Immature natural killer cell (primary cell): ENCODE measurements at places on chromosomes 13 and 19. TPM values are rescaled to one million over a fixed set of nuclear protein-coding genes. Genes with fewer than 3 reads are reported as not detected.
A peak's percentile ranks its signal among the peaks of the same experiment; 100 is the strongest.

TGFBR3L gene
- not detected for polyA plus RNA-seq

DNA sequence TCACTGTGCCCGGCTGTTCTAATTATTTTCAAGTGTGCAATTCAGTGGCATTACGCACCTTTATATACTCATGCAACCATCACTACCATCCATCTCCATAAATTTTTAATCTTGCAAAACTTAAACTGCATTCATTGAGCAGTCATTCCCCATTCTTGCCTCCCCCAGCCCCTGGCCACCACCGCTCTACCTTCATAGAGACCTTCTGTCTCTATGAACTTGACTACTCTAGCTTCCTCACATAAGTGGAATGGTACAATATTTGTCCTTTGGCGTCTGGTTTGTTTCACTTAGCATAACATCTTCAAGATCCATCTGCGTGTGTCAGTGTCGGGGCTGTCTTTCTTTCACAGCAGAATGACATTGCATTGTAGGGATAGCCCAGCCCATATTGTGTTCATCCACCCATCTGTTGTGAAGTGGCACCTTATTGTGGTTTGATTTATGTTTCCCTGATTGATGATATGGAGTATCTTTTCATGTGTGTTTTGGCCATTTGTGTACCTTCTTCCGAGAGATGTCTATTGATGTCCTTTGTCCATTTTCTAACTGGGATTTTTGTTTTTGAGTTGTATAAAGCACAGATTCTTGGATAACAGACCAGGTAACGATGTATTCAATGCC is 64.8 kb upstream of the FLT1 start:
- no peak for DNase-seq

IRGC gene
- polyA plus RNA-seq, result not detected

DNA sequence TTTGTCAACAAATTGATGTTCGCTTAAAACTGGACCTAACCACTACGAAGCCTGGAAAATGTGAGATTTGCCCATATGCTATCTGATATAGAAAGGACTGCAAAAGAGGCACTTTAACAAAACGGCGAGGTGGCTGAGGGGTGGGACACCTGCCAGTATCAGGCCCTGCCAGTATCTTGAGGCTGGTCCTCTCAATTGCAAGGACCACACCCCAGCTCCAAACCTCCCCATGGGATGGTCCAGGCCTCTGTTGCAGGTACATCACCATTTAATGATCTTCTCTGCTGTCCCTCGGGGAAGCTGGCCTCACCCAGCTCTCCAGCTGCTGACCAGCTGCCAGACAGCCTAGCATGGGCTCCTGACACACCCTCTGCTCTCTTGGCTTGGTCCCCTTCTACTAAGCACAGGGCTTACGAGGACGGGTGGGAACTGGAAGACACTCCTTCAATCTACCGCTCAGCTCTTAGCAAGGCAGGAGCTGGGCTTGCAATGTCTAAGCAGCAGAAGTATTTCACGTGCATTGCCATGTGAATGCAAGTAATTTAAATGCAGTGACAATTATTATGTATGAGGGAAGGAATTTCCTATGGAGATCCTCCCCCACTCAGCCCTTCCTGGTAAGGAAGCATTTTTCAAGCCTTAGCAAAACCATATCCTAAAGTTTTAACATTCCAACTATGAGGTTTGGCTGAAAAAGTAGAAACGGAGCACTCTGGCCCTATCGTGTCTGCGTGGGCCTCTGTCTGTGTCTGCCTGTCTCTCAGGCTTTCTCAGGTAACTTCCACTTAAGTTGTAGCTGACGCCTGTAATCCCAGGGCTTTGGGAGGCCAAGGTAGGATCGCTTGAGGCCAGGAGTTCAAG is 63.9 kb downstream of the LATS2 start:
- DNase-seq, result no peak

DNA sequence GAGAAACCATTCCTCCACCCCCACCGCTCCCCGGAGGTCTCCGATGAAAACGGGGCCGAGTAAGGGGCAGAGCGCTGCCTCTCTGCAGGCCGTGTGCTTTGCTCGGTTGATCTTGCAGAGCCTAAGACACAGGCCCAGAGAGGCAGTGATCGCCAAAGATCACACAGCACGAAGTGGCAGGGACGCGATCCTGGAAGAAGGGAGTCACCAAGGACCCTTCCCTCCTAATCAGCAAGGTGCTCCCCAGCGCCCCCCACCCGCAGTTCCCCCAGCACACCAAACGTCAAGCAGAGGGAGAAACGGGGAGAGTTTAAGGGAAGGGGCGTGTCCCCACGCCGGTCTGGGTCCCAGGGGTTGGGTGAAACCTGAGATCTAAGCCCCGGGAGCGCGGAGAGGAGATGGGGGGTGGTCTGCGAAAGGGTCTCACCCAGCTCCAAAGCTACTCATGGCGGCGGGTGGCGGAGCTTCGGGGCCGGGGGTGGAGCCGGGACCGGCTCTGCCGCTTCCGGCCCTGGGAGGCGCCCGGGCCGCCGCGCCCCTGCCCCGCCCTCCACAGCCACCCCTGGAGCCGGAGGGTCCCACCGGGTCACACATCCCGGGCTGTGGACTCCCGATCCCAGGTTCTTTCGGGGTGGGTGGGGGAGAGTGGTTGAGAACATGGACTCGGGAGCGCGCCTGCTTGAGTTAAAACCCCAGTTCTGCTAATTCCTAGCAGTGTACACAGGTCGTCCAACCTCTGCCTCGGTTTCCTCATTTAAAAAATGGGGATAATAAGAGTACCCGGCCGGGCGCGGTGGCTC is at the start of gene EML2:
Gene EML2 (minus strand): TSS at position 468 of the 800 bp plus-strand sequence. CDS start 21 bp downstream, at position 447.
- peak; percentile 42 for DNase-seq

DNA sequence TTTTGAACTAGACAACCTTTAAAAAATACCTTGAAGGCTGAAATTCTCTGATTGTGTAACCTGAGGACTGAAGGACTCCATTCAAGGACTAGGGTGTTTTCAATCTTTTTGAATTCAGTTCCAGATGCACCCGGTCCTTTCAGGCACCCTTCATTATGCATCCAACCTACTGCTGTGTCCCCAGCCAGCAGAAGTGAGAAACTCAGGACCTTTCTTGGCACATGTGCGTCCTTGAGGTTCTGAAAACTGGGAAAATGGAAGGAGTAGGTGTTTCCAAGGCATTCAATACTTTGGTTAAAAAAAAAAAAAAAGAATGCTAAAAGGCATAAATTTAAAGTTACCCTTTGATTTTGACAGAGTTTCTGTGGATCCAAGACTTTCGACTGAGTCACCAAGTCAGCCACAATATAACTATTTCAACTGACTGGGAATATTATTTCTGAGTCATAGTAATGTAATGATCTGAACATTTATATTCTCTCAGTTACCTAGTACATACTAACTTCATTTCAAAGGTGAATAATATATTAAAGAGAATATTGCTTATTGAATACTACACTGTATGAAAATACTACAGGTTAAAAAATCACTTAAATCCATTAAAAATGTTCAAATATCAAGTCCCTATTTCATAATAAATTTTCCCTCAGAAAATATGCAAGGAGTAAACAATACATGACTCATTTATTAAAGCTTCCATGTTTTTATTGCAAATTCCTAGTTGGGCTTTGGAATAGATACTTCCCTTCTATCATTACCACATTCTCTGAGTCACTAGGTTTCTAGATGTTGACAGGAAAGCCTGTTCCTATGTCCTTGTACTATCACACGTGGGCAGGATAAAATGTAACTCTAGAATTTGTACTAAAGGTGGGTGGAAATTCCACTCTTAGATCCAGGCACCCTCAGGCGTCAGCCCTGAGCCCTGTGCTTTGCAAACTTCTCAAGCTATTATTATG is 2.4 kb upstream of the ITGBL1 start:
- no peak for DNase-seq

DNA sequence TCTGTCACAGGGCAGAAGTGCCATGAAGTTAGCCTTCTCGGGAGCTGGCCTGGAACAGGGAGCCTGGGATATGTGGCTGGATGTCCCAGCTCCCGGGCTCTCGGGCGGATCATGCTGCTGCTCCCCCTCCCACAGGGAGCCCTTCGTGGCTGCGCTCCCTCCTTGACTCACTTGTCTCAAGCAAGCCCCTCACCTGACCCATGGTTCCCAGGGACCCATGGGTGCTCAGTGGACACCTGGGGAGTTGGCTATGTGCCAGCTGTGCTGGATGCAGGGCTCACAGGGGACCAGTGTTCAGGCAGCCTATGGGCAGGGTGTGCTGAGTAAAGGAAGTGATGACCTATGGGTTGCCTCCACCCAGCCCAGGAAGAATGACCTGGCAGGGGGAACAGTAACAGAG is 213.1 kb upstream of the SGCG start:
- no peak for DNase-seq
